ENCODE measurements at places on chromosomes 7 and 10.

DNA sequence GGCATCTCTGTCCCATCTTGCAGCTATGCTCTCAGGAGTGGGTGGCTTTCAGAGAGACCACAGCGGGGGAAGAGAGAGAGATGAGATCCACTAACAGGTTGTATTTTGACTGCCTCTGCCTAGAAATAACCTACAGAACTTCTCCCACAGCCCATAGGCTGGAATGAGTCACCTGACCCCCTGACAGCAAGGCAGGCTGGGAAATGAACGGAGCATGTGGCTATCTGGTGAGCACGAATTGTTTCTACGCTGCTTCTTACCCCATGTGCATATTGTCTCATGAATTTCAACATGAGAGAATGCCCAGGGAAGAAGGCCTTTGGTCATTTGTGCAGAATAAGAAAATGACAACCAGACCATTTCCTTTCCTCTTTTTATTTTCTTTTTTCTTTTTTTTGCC is 151.3 kb downstream of the SNX10 start:
- no peak for DNase-seq

DNA sequence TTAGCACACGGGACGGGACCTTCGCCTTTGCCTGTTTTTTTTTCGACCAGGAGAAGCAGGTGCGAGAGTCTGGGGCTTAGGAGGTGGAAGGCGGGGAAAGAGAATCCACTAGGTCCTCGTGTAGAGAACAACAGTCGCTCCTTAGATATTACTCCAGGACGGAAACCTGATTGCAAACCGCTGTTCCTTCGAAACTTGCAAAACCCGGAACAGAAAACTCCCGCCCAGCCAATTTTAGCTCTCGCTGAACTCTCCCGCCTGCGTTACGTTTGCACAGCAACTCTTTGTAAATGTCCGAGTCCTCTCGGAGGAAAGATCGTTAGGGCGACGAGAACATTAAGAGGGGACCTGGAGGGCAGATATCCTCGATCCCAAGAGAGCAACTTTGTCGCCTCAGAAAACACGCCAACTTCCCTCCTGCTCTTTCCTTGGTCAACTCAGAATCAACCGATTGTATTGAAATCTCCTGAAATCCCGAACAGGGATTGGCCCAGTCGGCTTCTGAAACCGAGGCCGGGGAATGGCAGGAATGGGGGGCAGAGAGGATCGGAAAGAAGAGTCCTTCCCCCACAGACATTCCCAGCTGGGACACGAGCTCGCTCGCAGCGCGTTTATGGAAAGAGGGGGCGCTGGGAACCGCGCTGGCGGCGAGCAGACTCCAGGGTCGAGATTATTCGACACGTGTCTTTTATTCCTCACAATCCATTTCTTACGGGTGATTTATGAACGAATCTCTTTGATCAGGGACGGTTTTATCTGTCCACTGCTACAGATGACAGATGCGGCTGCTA is 9.9 kb downstream of the TWIST1 start:
- peak; percentile 50 for DNase-seq

DNA sequence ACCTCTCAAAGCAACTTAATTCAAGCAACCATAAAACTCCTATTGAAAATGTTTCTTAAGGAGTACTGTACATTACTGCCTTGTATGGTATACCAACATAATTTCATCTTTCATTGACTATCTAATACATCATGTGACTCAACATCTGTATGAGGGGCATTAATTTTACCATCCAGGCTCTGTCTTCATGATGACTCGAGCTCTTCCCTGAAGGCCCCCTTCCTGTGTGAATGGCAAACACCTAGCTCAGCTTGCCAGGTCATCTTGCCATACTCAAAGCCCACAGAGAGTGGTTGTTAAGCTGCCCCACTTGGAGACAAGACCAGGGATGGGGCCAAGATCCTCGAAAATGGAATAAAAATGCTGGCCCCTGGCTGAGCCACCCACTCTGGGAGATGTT is 82.4 kb downstream of the SGMS1 start:
- no peak for DNase-seq

- no peak for DNase-seq
These were observed 16.5 kb upstream of the KNDC1 start for GRCh38 chr10:133143546-133143945.

DNA sequence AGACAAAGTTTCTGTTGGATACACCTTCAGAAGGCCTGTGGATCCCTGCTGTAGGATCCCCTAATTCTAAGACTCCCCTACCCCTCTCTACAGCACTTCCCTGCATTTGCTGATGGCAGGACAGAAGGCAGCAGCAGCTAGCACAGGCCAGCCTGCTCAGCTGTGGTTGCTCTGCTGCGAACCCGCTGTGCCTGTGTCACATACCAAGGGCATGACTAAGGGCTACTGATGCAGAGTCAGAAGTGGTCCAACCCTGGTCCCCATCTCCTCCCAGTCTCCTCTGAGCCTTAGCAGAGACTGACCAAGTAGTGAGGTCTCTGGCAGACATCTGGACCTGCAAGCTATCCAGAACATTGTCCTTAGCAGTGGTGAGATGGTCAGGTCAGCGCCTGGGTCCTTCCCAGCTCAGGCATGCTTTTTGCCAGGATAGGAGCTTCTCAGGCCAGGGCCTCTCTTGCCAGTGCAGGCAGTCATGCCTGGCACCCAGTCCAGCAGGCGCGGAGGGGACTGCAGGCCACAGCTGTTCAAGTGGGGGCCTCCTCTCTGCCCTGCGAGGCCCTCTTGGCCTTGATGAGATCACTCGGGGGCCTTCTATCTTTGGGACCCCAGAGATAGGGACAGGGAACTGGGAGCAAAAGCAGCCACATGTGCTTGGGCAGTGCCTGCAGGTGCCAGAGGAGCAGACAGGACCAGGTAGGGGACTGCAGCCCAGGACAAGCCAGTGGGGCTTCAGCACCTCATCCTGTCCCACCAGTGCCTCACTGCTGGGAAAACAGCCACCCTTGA is 146.4 kb downstream of the ZNF248 start:
- no peak for DNase-seq

GRCh38 chr7:7550663-7551062 is 15.0 kb upstream of the COL28A1 start:
- DNase-seq: no peak

DNA sequence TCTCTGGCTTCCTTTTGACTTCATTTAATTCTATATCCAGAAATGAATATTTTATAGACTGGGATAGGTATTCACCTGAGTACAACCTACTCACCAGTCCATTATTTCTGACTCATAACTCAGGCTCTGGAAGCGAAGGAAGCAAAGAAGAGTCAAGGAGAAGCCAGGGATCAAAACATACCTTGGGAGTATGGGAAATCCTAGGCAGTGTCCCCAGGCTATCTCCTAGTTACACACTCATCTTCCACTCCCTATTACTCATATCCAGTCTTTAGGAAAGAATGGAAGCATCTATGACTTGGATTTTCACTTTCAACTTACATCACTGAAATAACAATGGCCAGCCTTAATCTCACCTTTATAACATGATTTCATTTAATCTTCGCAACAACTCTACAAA is 40.9 kb upstream of the ELAPOR2 start:
- DNase-seq: no peak

GRCh38 chr7:13327669-13328068 is 640.2 kb downstream of the ARL4A start:
- DNase-seq: no peak

DNA sequence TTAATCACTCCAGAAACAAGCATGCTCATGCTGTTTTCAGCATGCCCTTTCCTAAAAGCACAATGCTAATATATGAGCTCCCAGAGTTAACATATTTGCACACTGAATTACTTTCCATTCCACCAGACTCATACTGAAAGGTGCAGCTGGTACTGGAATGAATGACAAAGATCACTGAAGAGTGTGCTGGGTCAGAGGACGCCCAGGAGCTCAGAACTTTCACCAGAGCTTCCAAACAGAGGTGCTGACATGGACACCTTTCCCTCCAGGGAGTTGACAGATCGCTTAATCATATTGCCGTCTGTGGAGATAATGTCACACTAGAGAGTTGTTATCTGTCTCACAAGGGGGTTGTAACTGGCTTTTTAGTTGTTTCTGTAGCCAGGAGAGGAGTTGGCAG is 292.9 kb downstream of the LHFPL3 start:
- DNase-seq: no peak

- DNase-seq: no peak
These were observed 18.0 kb downstream of the UPP1 start for GRCh38 chr7:48106906-48107659.

GRCh38 chr7:5455581-5456219 is 32.1 kb upstream of the TNRC18 start:
- no peak for DNase-seq

DNA sequence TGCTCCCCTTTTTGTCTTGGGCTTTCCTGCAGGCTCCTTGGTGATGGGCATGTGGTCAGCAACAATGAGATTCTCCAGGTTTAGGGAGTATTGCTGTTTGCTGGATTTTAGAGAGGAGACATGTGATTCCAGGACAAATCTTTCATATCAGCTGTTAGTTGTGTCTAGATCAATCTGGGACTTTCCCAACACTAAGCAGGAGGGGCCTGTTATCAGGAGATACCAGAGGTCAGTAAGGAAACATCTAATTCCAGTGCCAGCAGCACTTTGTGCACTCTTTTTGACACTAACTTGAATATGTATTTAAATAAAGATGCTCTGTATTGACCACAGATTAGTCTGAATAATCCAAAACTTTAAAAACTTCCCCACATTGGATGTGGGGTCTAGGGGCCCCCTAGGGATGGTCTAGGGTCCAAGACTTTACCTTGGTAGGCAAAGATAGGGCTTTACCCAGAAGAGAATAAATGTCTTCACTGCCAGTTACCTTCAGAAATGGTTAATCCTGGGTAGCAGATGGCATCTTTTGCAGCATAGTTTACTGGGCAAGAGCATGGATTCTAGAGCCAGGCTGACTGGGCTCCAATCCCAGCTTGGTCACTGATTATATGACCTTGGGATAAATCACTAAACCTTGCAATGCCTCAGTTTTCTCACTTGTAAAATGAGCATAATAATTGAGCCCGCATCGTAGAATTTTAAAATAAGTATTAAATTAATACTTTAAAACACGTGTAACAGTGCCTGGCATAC is 6.4 kb upstream of the FIGNL1 start:
- no peak for DNase-seq

GRCh38 chr7:154383045-154383444 is 330.8 kb downstream of the DPP6 start:
- no peak for DNase-seq

DNA sequence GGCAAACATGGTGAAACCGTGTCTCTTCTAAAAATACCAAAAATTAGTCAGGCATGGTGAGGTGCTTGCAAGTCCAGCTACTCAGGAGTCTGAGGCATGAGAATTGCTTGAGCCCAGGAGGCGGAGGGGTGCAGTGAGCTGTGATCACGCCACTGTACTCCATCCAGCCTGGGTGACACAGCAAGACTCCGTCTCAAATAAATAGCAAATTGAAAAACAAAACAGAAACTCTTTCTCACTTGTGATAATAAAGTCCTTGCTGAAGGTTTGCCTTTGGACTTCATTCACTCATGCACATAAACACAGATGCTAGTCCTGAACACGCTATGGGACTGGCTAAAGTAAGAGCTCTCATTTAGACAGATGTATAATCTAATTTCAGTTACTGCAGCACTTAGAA is 37.6 kb downstream of the ANK3 start:
- DNase-seq: no peak

- DNase-seq: no peak
These were observed 561.6 kb downstream of the GRM8 start for GRCh38 chr7:126690848-126691751.

GRCh38 chr10:47286591-47287315 is 13.2 kb upstream of the GDF10 start:
- DNase-seq: no peak

DNA sequence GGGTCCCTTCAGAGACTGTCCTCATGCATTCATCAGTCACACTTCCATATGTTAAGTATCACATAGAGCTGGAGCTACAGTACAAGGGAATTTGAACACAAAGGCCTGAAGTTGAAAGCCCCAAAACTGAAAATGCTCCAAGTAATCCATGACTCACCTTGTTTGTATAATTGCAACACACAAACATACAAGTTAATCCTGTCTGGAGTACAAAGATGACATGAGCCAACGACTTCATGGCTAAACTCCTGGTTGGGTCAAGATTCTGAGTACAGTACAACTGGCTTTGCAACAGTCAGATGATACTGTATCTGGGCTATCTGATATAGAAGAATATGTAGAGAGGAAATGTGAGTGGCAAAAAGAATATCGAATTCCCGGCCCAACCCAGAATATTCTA is 73.1 kb upstream of the AASS start:
- no peak for DNase-seq

- no peak for DNase-seq
These were observed 14.4 kb downstream of the HERPUD2 start for GRCh38 chr7:35680403-35681013.

GRCh38 chr10:127343821-127344220 is 147.4 kb upstream of the INSYN2A start:
- no peak for DNase-seq

DNA sequence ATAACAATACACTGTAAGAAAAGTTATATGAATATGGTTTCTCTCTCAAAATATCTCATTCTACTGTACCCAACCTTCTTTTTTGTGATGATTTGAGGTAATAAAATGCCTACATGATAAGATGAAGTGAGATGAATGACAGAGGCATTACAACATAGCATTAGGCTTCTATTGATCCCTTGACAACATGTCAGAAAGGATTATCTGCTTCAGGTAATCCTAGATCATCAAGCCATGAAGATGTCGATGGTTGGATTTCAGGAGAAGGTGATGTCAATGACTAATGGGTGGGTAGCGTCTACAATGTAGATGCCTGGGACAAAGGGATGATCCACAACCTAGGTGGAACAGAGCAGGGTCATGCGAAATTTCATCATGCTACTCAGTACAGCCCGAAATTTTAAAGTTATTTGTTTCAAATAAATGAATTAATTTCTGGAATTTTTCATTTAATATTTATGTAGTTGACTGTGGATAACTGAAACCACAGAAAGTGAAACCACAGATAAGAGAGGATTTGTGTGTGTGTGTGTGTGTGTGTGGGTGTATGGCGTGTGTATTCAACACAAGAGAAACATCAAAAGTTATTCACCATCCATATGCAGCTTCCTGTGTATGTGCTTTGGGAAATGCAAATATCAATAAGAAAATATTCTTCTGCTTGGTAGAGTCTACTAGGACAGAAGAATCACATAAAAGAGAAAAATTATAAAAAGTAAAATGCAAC is 77.0 kb downstream of the MAGI2 start:
- DNase-seq: no peak

DNA sequence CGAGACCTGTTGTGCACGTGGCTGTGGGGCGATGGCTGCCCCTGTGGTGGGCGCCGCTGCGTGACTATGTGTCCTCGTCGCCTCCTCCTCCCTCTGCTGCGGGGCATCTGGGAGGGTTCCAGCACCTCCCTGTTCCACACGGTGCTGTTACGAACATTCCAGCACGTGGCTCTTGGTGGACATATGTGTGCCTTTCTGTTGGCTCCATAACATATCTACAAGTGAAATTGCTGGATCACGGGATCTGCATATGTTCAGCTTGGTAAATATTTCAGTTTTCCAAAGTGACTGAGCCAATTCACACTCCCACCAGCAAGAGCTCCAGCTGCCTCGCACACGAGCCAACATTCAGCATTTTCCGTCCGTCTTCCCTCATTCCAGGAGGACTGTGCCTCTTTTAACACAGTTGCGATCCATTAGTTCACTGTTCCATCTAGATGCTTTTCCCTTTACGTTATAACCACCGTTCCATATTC is 25.1 kb downstream of the SNX8 start:
- DNase-seq: no peak

GRCh38 chr10:28620251-28620650 is 57.1 kb upstream of the BAMBI start:
- DNase-seq: no peak

- no peak for DNase-seq
These were observed 158.7 kb upstream of the LANCL2 start for GRCh38 chr7:55206235-55207029.

- no peak for DNase-seq
These were observed 21.4 kb upstream of the ASZ1 start for GRCh38 chr7:117448655-117449054.
